Activated CD4-positive, alpha-beta T cell treated with anti-CD3 and anti-CD28 coated beads, Interleukin-10, Interleukin-2, amounts not matched to agents 100 ng/mL and 50 ng/mL, durations not matched to agents 16 hours and 8 hours (primary cell): ENCODE measurements at places on chromosomes 16 and 17.

GRCh38 chr17:27379888-27380533 is 76.2 kb upstream of the KSR1 start:
- DNase-seq, result no peak

GRCh38 chr16:23504453-23505179 is 5.7 kb downstream of the GGA2 start:
- DNase-seq, result peak; percentile 95

DNA sequence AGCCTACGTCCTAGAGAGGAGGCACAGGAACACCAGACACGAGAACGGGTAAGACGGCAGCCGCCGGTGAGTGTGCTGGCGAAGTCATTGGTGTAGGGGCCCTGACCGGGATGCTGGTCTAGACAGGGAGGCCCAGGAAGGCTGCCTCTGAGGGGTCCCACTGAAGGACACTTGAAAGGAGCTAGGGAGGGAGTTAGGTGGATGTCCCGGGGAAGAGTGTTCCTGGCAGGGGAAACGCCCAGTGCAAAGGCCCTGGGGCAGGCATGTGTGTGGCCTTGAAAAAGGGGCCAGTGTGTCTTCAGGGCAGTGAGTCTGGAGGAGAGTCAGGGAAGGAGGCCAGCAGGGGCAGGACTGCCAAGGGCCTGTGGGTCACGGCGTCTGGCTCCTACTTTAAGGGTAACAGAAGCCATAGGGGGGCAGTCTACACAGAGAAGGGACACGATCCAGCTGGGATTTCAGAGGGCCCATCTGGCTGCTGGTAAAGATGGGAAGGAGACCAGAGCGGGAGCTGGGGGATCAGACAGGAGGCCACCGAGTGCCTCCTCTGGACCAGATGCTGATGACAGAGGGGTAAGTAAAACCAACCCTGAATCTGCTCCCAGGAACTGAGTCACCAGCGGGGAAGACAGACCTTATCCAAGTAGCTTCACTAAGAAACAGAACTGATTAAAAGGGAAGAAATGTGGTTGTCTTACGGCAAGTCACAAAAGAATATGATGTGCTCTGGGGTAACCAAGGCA is 115.9 kb downstream of the LITAF start:
- DNase-seq, result no peak

GRCh38 chr16:49431591-49432290 is 58.1 kb downstream of the C16orf78 start:
- DNase-seq, result no peak

- DNase-seq, result no peak
Measured at GRCh38 chr17:57939797-57940196, 15.4 kb downstream of the CUEDC1 start.

DNA sequence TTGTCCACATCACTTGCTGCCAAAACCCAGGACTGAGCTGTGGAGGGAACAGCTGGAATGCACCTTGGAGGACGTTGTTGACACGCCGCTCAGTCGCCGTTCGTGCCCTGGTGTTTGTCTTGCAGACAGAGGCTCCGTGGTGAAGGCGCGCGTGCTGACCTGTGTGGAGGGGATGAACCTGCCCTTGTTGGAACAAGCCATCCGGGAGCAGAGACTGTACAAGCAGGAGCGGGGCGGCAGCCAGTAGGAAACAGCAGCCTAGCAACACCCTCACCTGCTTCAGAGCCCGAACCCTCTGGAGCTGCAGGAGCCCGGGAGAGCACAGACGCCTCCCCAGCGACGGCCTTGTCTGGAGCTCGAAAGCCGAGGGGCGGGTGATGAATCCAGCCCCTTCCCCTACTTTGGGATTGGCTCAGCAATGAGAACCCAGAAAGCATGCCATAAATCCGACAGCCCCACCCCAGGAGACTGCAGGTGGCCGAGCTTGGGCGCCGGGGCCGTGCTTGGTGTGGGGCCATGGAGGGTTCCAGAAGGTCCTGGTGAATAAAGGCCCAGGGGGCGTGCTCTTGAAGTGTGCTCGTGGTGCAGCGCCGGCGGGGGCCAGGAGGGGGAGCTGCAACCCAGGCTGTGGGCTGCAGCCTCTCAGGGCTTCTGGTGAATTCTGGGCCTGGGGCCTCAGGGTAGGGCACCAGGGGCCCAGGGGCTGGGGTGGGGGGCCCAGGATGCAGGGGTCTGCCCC is 470 bp upstream of the CDK3 start:
- DNase-seq, result peak; percentile 70

GRCh38 chr16:57897996-57898395 is 72.9 kb downstream of the CNGB1 start:
- no peak for DNase-seq

DNA sequence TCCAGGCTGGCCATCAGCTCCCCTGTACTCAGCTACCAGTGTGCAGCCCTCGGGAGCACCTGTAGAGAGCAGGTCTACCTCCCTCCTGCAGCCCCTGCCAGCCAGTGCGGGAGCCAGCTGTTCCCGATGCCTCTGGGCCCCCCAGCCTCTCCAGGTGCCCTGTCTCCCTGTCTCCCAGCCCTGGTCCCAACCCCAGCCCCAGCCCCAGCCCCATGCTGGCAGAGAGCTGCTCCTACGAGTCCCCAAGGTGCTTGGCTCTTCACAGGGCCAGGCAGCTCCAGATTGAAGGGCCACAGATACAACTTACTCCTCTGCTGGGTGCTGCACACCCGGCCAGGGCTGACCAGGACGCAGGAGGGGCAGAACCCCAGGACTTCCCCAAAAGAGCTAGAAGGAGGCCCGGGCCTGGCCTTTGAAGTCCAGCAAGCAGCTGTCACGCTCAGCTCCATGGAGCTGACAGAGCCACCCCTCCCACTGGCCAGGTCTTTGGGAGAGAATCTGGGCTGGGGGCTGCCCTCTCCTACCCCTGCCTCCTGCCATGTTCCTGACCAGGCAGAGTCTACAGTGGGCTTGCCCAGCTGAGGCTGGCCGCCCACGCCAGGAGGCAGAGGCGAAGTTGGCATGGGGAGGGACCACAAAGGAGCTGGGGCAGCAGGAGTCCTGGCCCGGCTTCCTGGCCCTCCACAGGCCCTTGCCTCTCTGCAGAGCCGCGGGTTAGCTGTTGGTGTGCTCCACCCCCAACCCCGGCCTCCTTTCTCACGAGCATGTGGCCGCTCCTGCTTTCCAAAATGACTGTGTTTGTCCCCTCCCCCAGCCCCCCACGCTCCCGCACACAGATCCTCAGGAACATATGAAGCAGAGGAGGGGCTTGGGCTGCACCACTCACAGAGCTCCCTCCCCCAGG is 9.5 kb upstream of the ADAM11 start:
- DNase-seq, result no peak

GRCh38 chr17:27568216-27568615 is 62.8 kb upstream of the LGALS9 start:
- no peak for DNase-seq

DNA sequence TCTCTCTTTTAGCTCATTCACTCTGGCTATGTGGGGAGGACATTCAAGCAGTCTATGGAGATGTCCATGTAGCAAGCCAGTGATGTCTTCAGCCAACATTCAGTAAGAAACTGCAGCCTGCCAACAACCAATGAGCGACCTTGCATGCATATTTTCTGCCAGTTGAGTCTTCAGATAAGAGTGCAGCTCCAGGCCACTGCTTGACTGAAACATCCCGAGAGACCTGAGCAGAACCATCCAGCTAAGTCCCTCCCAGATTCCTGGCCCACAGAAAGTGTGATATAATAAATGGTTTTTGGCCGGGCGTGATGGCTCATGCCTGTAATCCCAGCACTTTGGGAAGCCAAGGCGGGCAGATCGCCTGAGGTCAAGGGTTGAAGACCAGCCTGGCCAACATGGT is 10.5 kb upstream of the C17orf58 start:
- DNase-seq, result no peak

DNA sequence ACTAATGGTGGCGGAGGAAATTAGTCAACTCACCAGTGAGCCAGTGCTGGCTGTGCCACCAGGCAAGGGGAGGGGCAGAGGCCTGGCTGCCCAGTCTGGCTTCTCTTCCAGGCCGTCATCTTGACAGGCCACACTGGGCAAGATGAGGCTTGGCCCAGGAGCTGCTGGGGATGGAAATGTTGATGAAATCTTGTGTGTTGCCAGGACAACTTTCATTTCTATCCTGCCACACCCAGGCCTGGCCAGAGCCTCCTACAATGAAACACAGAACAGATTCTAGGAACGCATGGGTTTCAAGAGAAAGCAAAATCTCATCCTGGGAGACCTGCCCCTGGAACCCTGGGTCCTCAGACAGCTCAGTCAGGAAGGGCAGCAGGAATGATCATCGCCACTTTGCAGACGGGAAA is 9.3 kb downstream of the HEXIM2 start:
- no peak for DNase-seq

GRCh38 chr16:51151961-51152663 is 1.0 kb upstream of the SALL1 start:
- DNase-seq, result no peak

- peak; percentile 91 for DNase-seq
Measured at GRCh38 chr16:30186782-30187555, 3.6 kb downstream of the CORO1A start.

GRCh38 chr17:30165960-30166359 is 49.3 kb downstream of the NSRP1 start:
- DNase-seq, result no peak

DNA sequence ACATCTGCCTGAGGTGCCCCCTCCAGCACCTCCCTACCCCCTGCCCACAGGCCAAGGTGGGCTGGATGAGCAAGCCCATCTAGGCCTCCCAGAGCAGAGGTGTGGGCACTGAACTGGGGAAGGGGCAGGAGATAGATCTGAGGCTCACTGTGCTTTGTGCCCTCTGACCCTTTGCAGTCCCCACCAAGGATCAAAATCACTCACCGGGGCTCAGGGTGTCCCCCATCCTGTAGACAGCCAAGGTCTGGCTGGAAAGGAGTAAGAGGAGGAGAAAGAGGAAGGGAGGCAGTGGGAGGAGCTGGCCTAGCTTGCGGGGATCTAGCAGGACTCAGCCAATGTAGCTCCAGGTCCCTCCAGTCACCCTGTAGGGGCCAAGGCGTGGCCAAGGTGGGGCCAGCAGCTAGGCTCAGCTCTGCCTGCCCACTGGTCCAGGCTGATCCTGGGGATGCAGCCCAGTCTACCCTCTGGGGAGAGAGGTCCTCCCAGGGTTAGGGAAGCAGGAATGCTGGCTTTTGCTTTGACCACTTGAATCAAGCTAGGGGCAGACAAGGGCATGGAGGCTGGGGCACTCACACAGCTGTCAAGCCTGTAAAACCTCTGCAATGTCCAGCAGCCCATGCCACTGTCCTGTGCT is 1.8 kb downstream of the SLC12A4 start:
- DNase-seq, result no peak

DNA sequence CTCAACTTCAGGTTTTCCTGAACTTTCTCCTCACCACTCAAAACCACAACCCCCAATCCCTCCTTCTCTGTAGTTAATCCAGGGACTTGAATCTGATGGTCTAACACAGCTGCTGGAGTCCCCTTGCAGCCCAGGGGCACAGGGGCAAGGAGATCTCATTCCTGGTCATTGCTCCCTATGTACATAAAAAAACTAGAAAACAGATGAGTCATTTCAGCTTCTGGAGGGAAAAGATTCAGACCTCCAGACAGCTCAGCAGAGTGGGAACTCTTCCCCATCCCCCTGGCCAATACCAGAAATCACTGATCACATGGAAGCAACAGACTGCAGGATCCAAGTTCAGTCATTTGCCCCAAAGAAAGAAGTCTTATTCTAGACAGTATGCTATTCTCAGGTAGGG is 62.1 kb downstream of the DYNLRB2 start:
- no peak for DNase-seq

GRCh38 chr16:46718214-46718613 is 28.8 kb downstream of the ORC6 start:
- no peak for DNase-seq

- DNase-seq, result no peak
Measured at GRCh38 chr17:40022961-40023541, 7.8 kb downstream of the CSF3 start.

GRCh38 chr16:82761858-82762257 is 135.1 kb downstream of the CDH13 start:
- DNase-seq, result peak; percentile 7

DNA sequence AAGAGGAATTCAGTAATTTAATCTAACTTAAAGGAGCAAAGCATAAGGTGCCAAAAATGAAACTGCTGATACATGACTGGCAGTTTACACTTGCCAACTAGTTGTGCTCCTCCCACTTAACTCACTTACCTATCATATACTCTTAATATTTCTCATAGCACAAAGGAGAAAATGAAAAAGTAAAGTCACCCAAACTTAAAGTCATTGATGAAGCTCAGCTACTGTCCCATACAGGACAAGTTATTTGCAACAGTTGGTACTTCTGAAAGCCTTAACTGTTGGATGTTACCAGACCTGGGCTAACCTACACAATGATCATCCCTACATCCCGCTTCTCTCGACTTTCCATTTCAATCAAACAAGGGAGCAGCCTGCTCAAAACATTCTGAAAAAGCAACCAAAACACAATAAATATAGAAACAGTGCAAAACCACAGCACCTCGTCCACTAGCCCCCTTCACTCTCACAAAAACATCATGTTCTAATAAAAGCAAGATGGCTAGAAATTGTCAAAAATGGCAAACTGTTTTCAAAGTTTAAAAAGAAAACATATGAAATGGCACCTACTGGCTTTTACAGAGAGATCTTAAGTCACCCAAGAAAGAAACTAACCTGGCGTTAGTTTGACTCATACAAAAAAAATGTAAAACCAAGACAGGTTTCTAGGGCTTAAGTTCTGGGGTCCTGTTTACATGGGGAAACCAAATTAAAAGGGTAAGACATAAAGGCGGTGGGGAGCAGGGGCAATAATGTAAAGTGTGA is 868 bp downstream of the MED13 start:
- peak; percentile 53 for DNase-seq

- DNase-seq, result no peak
Measured at GRCh38 chr17:64245218-64246145, 17.6 kb downstream of the TEX2 start.

- no peak for DNase-seq
Measured at GRCh38 chr17:4167786-4168185, 24.8 kb downstream of the CYB5D2 start.

GRCh38 chr17:72456075-72456474 is 335.3 kb downstream of the SOX9 start:
- DNase-seq, result no peak

DNA sequence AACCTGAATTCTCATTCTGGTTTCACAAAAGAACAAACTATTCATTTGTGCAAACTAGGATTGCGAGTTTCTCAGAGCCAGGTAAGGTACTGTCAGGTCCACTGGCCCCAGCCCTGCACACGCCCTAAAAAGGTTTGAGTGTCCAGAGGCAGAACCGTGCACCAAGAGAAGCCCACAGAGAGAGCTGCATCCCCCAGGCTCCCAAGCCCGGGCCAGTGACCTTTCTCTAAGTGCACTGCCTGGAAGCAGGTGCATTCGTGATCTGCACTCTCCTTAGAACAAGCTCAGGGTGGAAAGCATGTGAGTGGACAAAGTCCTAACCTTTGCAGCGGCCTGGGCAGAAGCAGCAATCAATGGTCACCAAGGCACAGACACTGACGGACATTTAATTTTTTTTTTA is 26.8 kb downstream of the MEAK7 start:
- DNase-seq, result no peak

DNA sequence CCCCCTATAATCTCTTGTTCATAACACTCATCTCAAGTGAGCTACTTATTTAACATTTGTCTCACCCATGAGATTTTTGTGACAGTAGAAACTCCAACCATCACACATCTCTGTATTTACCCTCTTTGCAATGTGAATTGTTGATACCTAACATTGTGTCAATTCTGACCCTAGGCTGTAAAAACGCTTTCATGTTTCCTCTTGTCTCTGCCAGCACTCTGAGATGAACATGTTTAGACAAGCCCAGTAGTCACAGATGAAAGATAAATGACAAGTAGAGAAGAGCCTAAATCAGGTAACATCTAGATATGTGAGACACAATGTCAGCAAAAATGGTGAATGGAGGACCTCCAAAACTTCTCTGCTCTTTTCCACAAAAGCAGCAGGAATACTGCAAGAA is 1254.5 kb upstream of the GOT2 start:
- DNase-seq, result no peak

- DNase-seq, result no peak
Measured at GRCh38 chr17:74389084-74389753, 21.9 kb downstream of the GPR142 start.
